ENCODE measurements at places on chromosomes 13 and 19.

DNA sequence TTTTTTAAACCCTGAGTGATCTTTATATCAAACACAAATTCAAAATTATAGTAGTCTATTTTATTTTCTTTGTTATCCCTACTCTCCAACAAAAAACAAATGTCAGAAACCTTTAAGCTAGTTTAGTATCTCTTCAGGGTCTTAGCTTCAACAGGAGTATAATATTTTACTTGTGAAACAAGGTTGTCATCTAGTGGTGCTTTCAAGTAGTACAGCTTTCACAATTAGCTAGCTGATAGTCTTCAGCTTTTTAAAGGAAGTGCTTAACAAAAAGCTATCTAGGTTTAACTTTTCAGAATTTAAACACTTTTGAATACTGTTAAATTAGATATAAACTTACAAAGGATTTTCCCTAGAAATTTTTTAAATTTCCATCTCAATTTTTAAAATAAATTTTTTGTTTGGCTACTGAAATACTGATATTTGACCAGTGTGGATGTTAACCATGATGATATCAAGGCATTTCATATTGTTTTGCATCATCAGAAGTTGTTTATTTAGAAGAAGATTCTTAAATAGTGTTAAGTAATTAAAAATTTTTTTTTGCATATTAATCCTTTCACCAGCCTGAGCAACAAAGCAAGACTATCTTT, 34.2 kb downstream of the TDRD3 start:
- DNase-seq: peak; percentile 30

- DNase-seq: no peak
These were observed 581.5 kb upstream of the KLF12 start for GRCh38 chr13:74715718-74716117.

GRCh38 chr19:16496613-16496983, 404 bp downstream of the C19orf44 start:
- DNase-seq: no peak

DNA sequence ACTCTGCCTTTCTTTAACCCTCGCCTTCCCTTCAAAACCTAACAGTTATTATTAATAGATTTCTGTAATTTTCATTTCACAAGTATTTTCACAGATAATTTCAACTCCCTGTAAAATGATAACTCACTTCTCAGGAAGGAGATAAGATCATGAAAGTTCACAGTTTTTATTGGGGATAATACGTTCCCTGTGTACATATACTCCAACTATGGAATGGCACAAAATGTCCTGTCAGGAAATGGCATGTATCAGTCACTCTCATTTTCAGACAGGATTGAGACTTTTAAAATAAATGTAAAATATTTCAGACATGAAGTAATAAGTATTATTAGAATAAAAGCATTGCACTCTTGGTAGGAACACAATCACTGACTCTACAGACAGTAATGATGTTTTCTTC, 932 bp upstream of the TRAPPC2B start:
- DNase-seq: no peak

- no peak for DNase-seq
These were observed 10.6 kb downstream of the NANOS3 start for GRCh38 chr19:13887517-13887916.

DNA sequence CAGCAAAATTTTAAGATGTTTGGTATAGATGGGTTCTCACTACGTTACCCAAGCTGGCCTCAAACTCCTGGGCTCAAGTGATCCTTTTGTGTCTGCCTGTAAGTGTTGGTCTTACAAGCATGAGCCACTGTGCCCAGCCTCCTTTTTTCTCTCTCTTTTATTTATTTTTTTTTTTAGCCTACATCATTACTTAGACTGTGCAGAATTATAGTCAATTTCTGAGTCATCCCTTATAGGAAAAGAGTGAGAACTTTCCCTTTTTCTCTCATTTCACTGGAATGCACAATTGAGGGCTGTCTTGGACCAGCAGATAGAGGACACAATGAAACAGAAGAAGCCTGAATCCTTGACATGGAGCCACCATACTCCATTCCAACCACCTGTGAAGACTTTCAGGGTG, 13.3 kb downstream of the TSKS start:
- DNase-seq: no peak

GRCh38 chr19:51586103-51586728, 15.1 kb downstream of the ZNF175 start:
- no peak for DNase-seq

- no peak for DNase-seq
These were observed 140.8 kb downstream of the GGACT start for GRCh38 chr13:100447831-100448230.

DNA sequence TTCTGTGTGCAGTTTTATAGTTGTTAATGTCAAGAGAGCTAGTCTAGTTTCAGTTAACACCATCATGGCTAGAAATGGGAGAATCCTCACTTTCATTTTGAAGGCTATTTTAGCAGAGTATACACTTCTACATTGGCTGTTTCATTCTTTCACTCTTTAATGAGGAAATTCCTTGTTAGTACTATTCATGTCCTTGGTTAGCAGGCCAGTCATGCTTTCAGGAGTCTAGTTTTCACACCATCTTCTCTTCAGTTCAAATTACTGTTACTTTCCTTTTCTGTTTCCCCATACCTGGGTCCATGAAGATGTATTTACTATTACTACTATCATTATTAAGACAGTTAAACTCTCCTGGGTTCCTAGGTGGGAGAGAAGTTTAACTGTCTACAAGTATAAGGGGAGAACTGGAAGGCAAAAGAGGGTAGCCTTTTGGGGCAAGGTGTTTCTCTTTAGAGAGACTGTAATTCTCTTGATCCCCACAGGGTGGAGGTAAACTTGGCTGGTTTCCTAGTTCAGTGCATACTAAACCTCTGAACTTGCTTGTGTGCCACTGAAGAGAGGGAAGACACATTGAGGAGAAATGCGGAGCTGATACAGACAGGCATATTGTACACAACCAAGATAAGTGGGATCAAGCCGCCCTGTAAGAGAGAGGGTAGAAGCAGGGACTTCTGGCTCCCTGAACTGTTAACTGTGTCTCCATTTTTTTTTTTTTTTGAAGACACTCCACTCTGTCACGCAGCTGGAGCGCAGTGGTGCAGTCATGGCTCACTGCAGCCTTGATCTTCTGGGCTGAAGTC, 41.3 kb upstream of the IGFL4 start:
- no peak for DNase-seq

DNA sequence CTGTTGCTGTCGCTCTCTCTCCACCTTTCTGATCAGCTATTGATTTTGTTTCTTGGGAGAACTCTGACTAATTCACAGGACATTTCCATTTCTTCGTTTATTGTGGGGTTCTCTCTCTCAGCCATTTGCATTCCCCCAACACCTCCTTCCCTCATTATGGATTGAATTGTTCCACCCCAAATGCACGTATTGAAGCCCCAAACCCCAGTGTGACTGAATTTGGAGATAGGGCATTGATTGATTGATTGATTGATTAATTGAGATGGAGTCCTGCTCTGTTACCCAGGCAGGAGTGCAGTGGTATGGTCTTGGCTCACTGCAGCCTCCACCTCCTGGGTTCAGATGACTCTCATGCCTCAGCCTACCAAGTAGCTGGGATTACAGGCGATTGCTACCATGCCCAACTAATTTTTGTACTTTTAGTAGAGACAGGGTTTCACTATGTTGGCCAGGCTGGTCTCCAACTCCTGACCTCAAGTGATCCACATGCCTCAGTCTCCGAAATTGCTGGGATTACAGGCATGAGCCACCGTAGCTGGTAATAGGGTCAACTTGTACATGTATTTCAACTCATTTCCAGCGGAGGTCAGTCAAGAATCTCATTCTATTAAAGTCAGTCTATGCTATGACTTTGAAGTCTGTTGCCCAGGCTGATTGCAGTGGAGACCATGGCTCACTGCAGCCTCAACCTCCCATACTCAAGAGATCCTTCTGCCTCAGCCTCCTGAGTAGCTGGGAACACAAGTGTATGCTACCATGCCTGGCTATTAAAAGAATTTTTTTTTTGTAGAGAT, 13.6 kb downstream of the NFILZ start:
- DNase-seq: no peak

DNA sequence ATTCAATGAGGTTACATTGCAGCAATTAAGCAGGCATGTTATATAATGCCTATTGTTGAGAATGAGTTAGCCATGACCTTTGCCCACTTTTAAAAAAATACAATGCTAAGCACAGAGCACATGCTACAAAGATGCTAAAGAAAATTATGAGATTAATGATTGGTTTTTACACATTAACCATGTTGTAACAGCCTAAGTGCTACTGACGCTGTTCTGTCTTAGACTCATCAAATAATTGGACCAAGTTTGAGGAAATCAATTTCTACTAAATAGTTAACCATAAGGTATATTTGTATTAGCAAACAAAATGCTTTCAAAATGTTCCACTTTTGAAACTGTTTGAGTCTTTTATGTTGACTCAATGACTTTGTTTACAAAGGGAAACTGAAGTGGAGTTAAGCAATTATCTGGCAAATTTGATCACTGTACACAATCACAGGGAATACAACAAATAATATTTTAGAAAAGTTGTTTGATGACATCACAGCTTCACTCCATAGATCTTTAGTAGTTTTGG, 14.3 kb downstream of the MIR17HG start:
- DNase-seq: no peak

Measured in Panc1 (cell line).